ENCODE measurements at places on chromosomes 6 and 20.

DNA sequence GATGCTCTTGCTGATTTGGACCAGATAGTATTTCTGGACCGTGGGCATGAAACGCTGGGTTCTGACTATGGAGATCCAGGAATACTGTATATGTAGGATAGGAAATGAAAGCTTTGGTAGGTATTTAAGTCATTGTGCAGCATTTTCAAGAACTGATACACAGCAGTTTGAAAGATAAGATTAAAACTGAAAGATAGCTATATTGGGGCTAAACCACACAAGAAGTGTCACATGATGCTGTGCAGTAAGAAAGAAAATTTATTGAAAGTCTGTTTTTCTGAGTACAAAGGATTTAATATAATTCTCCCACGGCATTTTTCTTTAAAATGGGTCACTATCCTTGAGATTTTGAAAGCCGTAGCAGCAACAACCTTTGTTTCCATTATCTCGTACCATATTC is 305 bp downstream of the IL17A start:
- H3K4me1 ChIP-seq: peaks cover 4% of the 10 kb centered on the region
- H3K4me3 ChIP-seq: no peak overlapping the region

GRCh38 chr6:100376103-100376502 is 88.6 kb downstream of the SIM1 start:
- H3K4me3 ChIP-seq: no peak overlapping the region
- no peak overlapping the region for H3K27ac ChIP-seq
- H3K4me1 ChIP-seq: no peaks in the 10 kb centered on the region
- DNase-seq: no peak

DNA sequence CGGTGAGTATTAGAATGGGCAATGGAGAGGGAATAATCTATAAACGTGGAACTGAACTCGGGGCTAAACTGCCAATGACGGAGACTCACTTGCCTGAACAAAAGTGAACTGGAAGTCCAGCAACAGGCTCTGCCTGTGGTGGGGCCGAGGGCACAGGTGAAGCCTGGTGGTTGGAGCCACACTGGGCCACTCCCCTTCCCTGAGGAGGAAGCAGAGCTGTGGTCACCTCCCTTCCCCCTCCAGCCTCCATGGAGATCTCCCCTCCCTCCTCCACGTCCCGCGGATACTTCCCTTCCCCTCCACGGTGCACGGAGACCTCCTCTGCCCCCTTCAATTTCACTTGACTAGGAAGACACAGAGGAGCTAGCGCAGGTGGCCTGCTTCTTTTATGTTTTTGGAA is 14.7 kb upstream of the DSP start:
- H3K27me3 ChIP-seq: peaks cover 18% of the 10 kb centered on the region
- peaks cover 5% of the 10 kb centered on the region for H3K4me1 ChIP-seq
- no peak overlapping the region for H3K4me3 ChIP-seq

GRCh38 chr20:38055848-38056247 is 22.3 kb downstream of the RPRD1B start:
- H3K27ac ChIP-seq: peak overlapping the region; percentile 83
- no peak overlapping the region for H3K4me3 ChIP-seq
- H3K36me3 ChIP-seq: peaks cover 23% of the 10 kb centered on the region
- H3K27me3 ChIP-seq: no peaks in the 10 kb centered on the region
- no peak for DNase-seq

DNA sequence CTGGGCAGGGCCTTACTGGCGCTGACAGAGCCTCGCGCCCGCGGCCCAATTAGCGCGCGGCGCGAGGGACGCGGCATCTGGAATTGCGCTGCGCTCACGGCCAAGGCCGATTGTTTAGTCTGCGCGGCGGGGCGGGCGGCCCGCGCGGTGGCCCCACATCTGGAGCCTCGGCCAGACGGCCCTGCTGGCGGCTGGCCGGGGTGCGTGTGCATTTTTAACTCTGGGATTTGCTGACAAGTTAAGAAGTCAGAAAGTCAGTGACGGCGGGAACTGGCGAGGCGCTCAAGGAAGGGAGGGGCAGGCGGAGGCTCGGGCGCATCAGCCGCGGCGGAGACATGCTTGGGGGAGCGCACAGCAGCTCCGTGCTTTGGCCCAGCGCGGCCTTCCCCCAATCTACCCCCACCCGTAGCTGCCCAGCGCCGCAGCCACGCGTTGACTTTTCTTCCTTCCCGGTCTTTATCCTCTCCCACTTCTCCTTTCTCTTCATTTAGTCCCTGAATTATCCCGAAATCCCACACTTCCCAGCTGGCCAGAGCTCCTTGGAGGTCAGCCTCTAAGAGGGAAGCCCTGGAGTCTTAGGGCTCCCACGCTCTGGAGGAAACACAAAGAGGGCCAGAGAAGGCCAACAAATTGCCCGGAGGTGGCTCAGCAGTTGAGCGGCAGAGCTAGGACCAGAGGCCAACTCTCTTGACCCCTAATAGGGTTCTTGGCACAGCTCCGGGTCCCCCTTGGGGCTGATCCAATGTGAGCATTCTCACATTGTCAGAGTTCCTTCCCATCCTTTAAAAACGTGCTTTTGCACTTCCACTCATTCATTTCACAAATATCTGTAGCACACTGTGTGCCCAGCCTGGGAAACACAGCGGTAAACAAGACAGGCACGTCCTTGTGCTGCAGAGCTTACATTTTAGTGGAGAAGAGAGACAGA is 40.8 kb upstream of the FOXP4 start:
- H3K4me3 ChIP-seq: peak overlapping the region; percentile 76
- H3K27me3 ChIP-seq: peaks cover 7% of the 10 kb centered on the region
- H3K36me3 ChIP-seq: peaks cover 2% of the 10 kb centered on the region
- peak overlapping the region; percentile 4 for H3K27ac ChIP-seq
- peak; percentile 55 for DNase-seq

All from memory B cell (primary cell).